Ascending aorta (tissue), 2 donors: ENCODE measurements at places on chromosomes 6 and 20.

GRCh38 chr20:23178806-23179205 is 92.7 kb upstream of the CD93 start:
- DNase-seq, result peak; percentile 59
- peak overlapping the region; percentile 13 for H3K27ac ChIP-seq
- H3K4me1 ChIP-seq, result no peaks in the 10 kb centered on the region
- no peak overlapping the region for H3K4me3 ChIP-seq
- no peaks in the 10 kb centered on the region for H3K27me3 ChIP-seq

- H3K4me3 ChIP-seq, result no peak overlapping the region
- no peak for DNase-seq
- peaks cover 13% of the 10 kb centered on the region for H3K36me3 ChIP-seq
- no peak overlapping the region for H3K27ac ChIP-seq
- H3K4me1 ChIP-seq, result peaks cover 15% of the 10 kb centered on the region
Measured at GRCh38 chr20:17645010-17645409, 37.0 kb downstream of the RRBP1 start.

DNA sequence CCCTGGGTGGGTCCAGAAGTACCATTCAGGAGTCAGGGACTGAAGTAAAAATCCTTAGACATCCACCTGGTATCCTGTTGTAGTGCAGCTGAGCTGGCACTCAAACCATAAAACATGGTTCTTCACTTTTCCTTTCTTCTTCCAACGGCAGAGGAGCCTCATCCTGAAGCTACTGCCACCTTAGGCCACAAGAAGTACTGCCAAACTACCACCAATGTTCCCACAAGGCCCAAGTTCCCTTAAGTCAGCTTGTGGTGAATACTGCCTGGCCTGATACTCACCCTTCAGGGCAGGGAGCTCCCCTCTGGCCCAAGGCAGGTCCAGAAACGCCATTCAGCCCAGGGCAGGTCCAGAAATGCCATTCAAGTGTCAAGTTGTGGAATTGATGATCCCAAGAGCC is 1053.4 kb upstream of the CITED2 start:
- H3K36me3 ChIP-seq, result no peaks in the 10 kb centered on the region
- no peaks in the 10 kb centered on the region for H3K4me1 ChIP-seq
- no peak overlapping the region for H3K27ac ChIP-seq
- no peak for DNase-seq
- no peak overlapping the region for H3K4me3 ChIP-seq
- H3K27me3 ChIP-seq, result no peaks in the 10 kb centered on the region

- no peak overlapping the region for H3K27ac ChIP-seq
- no peaks in the 10 kb centered on the region for H3K4me1 ChIP-seq
- no peaks in the 10 kb centered on the region for H3K27me3 ChIP-seq
- no peak for DNase-seq
- H3K4me3 ChIP-seq, result no peak overlapping the region
Measured at GRCh38 chr6:43199912-43200311, 17.9 kb downstream of the CUL9 start.

DNA sequence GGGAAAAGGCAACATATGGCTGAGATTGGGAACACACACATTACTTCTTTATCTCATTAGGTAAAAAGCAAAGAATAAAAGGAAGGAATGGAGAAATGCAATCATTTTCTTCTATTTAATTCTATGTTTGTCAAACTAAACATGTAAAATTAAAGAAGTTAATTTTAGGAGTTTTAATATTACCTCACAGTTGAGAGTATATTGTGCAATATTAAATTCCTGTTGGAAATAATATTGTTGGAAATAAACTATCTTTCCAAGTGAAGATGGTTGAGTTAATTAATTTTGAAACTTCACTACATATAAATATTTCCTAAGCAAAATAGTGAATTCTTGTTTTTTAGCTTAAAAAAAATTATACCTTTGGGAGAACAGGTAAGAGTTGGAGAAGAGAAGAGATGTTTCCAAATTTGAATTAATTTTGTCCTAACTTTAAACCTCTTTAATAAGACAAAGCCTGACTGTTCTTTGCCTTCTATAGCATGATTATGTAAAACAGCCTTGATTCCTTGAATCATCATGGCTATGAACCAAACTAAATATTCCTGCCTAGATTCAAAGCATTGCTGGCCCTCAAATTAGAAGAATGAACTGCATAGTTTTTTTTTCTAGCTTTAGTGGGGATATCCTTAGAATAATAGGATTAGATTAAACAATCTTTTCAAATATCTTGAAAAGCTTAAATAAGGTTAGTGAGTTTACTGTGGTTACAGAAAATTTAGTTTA is 1349.1 kb upstream of the ADGRB3 start:
- H3K4me1 ChIP-seq, result no peaks in the 10 kb centered on the region
- H3K27me3 ChIP-seq, result no peaks in the 10 kb centered on the region
- H3K36me3 ChIP-seq, result no peaks in the 10 kb centered on the region
- DNase-seq, result no peak

DNA sequence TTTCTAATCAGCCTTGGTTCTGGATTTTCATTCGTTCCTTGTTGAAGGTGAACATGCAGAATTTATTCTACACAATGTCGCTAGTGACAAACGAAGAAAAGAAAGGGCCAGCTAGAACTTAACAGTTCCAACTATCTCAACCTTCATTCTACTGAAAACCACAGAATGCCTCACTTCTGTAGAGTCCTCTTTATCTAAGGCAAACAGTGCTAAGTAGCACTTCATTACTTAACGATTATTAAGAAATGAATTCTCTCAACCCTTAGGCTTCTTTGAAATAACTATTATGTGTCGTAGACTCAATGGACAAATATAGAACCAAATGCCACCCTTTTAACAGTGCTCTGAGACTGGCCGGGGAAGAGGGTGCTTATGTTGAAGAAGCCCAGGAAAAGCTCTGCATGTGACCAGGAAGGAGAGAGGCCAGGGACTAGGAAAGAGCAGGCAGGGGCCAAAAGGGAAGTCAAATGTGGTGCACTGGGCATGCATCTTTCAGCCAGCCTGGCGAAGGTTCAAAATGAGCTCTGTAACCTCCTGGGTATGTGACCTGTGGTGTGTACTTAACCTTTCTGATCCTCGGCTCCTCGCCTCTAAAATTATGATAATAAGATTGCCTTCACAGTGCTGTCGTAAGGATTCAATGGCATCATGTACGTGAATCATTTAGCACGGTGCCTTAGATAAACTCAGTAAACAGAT is 55.4 kb upstream of the BMP2 start:
- DNase-seq, result no peak
- H3K27me3 ChIP-seq, result no peaks in the 10 kb centered on the region
- H3K4me3 ChIP-seq, result no peak overlapping the region
- no peak overlapping the region for H3K27ac ChIP-seq

- no peaks in the 10 kb centered on the region for H3K27me3 ChIP-seq
- H3K27ac ChIP-seq, result no peak overlapping the region
- H3K4me3 ChIP-seq, result no peak overlapping the region
- DNase-seq, result no peak
- no peaks in the 10 kb centered on the region for H3K4me1 ChIP-seq
Measured at GRCh38 chr6:42279144-42279781, 61.6 kb upstream of the MRPS10 start.

- no peak for DNase-seq
- H3K36me3 ChIP-seq, result no peaks in the 10 kb centered on the region
- no peaks in the 10 kb centered on the region for H3K27me3 ChIP-seq
- no peak overlapping the region for H3K4me3 ChIP-seq
- peaks cover 7% of the 10 kb centered on the region for H3K4me1 ChIP-seq
- peak overlapping the region; percentile 0 for H3K27ac ChIP-seq
Measured at GRCh38 chr6:148566664-148567350, 180.0 kb upstream of the UST start.

DNA sequence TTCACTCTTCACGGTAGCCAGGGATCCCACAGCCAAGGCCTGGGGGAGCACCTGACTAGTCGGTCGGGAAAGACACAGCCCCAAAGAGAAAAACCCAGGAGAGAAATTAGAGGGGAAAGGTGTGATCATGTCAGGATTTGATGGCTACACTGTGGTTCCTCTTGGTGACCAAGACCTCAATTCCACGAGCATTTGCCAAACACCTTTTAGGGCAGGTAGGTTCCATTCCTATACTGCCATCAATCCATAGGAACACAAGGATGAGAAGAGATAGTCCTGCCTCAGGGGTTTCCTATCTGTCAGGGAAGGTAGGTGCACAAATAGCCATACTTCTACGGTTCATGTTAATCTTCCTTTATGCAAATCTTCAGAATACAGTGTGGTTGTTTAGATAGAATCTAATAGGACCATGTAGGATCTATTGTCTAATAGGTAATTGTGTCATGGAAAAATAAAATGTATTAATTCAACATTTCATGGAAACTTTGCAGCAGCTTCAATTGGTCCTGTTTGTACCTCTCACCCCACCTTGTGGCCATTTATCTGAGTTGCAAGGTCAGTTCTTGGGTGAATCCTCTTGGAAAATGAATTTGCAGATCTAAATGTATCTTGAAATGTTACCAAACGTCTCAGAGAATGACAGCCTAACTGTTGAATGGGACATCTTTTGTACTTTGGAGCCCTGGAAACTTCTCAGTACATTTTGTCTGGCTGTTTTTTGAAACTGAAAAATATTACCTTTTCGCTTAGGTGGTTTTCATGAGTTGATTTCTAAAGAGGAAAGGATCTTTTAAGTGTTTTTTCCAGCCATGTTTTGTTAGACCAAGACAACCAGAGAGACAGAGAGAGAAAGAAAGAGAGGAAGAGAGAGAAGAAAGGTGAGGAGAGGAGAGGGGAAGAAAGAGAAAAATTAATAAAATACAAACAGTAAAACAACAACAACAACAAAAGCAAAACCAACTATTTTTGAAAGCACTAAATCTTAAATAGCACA is 33.7 kb upstream of the IYD start:
- H3K27ac ChIP-seq, result no peak overlapping the region
- H3K4me3 ChIP-seq, result no peak overlapping the region
- no peaks in the 10 kb centered on the region for H3K36me3 ChIP-seq
- H3K27me3 ChIP-seq, result no peaks in the 10 kb centered on the region

- H3K36me3 ChIP-seq, result no peaks in the 10 kb centered on the region
- DNase-seq, result no peak
- H3K27me3 ChIP-seq, result no peaks in the 10 kb centered on the region
- no peaks in the 10 kb centered on the region for H3K4me1 ChIP-seq
- no peak overlapping the region for H3K27ac ChIP-seq
Measured at GRCh38 chr6:124670801-124671200, 291.4 kb upstream of the RNF217 start.

GRCh38 chr20:51487565-51488268 is 54.8 kb downstream of the NFATC2 start:
- H3K36me3 ChIP-seq, result no peaks in the 10 kb centered on the region
- no peak for DNase-seq
- H3K27me3 ChIP-seq, result no peaks in the 10 kb centered on the region
- peaks cover 3% of the 10 kb centered on the region for H3K4me1 ChIP-seq
- H3K27ac ChIP-seq, result no peak overlapping the region
- peak overlapping the region; percentile 41 for H3K4me3 ChIP-seq

DNA sequence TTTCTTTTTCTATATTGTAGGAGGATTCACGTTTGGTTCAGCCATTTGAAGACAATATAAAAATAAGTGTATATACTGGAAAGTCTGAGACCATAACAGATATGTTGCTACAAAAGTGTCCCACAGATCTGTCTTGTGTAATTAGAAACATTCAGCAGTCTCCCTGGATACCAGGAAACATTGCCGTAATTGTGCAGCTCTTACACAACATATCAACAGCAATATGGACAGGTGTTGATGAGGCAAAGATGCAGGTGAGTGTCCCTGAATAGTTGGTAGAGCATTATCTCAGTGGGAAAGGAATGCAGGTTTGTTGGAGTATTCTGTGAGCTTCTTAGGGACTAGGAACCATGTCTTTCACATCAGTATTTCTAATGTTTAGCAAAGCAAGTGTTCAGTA is 18.3 kb upstream of the ADGRF4 start:
- no peak overlapping the region for H3K4me3 ChIP-seq
- H3K4me1 ChIP-seq, result no peaks in the 10 kb centered on the region
- DNase-seq, result no peak
- no peak overlapping the region for H3K27ac ChIP-seq
- no peaks in the 10 kb centered on the region for H3K27me3 ChIP-seq

DNA sequence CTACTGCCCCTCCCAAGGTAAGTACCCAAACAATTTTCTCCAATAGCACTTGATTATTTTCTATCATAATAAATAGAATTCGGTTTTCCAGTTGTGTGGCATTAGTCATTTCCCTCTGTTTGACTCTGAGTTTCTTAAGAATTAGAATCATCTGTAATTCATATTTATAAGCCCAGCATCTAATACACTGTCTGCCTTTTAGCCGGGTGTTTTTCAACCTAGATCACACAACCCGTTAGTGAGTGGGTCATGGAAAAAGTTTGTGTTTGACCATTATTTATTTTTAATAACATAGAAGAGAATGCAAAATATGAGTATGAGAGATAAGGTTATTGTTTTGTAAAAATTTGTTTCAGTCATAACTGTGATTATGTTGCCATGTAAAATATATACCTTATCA is 701.6 kb downstream of the RFPL4B start:
- no peaks in the 10 kb centered on the region for H3K4me1 ChIP-seq
- H3K27ac ChIP-seq, result no peak overlapping the region
- H3K4me3 ChIP-seq, result no peak overlapping the region
- no peaks in the 10 kb centered on the region for H3K36me3 ChIP-seq

DNA sequence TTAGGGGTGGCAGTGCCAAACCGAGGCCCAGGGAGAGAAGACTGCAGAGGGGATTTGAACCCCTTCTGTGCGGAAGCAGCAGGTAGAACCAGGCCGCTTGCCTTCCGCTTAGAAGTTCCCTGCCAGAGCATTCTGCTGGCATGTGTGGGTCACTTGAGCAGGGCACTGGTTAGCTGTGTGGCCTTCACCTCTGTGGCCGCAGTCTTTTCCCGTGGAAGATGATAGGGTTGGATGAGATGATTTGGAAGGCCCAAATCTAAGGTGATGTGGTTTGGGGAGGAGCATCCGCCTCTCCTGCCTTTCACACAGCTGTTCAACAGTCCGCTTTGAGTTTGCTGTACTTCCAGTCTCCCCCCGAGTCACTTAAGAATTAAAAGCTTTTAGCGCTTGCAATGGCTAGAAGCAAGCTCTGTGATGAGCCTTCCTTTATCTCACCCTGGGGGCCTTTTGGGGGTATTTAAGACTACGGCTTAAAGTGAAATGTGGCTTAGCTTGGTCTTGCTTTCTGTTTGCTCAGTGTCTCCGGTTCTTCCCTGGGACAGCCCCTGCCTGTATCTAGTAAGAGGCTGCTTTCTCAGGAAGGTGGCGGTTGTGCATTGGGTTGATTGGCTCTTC is 743 bp downstream of the CMTR1 start:
- peaks cover 30% of the 10 kb centered on the region for H3K36me3 ChIP-seq
- DNase-seq, result no peak
- H3K4me3 ChIP-seq, result peak overlapping the region; percentile 94

DNA sequence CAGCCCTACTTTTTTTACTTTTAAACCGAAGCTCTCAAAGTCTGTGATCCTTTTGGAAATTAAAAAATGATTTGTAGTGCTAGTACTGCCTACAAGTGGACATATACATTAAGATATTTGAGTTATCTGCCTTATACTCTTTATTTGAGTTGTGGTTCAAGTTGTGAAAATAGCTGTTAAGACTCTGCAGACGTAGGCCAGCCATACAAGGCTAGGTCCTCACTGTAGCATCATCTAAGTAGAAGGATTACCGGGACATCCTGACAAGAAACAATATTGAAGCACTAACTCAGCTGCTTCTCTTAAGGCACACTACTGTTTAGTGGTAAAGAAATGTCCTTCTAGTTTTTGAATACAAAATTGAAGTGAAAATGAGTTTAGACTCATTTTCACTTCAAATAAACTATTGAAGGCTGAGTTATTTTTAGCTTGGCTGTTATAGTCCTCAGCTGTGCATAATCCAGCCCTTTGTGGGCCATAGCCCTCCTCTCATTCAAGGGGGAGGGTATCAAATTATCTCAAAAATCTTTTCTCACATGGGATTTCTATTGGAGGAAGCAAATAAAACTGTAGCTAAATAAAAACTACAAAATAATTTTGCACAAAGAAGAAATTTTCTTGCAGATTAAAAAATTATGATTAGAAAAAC is 68.1 kb downstream of the JAG1 start:
- peak overlapping the region; percentile 96 for H3K27ac ChIP-seq
- no peak for DNase-seq
- H3K36me3 ChIP-seq, result no peaks in the 10 kb centered on the region
- H3K4me1 ChIP-seq, result peaks cover 12% of the 10 kb centered on the region
